Activated CD8-positive, alpha-beta memory T cell treated with anti-CD3 and anti-CD28 coated beads for 1 hour (primary cell): ENCODE measurements at places on chromosomes 5 and 9.

DNA sequence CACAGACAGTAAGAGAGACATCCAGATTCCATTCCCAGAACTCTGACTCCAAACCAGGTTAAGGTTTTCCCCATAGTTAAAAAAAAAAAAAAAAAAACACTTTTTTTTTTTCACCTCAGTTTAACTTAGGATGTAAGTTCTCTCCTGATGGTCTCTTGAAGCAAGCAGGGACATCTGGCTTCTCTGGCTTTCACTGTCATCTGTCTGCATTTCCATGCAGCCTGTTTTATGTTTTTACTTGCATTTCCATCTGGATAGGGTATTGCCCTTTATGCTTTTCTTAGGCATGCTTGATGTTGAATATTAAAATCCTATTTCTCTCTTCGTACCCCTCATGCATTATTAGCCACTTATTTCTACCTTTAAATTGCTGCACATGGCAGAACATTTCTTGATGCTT lies 135.3 kb upstream of the WWC1 start:
- DNase-seq = no peak

- DNase-seq = no peak
Measured at GRCh38 chr5:69444127-69444754, 29.3 kb downstream of the MARVELD2 start.

DNA sequence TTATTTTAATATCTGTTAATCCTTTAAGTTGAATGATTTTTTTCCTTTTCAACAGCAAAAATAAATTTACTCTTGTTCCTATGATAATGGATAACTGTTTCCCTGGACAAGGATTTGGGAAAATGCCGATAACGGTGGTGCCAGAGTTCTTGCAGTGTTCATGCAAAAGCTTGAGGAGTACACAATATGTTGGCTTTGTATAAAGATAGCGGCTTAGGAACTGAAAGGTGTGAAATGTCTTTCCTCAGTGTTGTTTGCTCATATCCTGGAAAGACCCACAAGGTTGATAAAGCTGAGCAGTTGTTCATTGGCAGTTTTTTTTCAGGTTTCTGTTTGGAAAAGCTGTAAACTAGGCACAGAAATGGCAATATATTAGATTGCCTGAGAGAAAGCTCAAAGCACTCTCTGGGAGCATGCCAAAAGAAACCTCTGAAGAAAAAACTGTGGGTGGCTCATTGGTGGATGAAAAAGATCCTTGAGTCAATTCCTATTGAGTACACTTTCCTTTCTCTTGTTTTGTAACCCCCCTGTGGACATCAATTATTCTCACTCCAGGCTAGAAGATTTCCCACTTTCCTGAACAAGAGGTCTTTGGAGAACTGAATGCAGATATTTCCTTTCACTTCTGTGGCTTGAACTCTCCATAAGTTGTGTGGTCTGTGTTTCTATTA lies 117.2 kb upstream of the RGMB start:
- DNase-seq = no peak

- no peak for DNase-seq
Measured at GRCh38 chr5:62886603-62887315, 308.1 kb downstream of the LRRC70 start.

GRCh38 chr5:133294380-133294779 lies 242.6 kb downstream of the HSPA4 start:
- DNase-seq = no peak

GRCh38 chr5:78242001-78242400 lies 52.5 kb downstream of the AP3B1 start:
- DNase-seq = no peak

GRCh38 chr5:102119252-102119651 lies 176.8 kb downstream of the SLCO4C1 start:
- DNase-seq = no peak

DNA sequence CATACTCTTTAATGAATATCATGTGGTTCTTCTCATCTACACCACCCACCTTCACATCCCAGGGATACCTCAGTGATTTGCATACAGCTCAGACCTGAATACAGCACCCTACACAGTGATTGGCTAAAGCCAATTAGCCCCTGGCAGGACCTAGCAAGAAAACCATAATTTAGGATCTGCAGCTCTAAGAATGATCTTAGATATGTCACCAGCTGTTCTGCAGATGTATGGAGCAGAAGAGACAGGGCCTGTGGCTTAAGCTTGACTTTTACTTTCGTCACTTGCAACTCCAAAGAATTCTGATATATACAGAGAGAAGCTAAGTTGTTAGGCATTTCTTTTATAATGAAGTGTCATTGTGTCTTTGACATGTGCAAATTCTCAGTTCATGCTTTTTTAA lies 483.2 kb upstream of the C9orf72 start:
- DNase-seq = no peak

DNA sequence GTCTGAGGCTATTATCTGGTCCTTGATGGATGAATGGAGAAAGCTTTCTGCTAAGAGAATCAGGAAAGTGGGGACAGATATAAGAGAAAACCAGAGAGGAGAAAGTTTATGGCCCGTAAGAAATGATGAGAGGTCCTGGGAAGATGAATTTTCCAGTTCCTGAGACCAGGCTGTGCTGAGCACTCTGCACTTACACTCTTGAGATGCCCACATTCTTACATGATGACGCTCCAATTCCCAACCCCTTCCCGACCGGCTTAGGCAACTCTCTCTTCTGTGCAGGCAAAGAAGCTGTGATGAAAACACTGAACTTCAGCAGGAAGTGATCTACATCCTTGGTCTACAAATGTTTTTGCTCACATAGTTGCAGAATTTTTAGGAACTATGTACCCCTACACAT lies 417.0 kb downstream of the ARHGEF28 start:
- no peak for DNase-seq

DNA sequence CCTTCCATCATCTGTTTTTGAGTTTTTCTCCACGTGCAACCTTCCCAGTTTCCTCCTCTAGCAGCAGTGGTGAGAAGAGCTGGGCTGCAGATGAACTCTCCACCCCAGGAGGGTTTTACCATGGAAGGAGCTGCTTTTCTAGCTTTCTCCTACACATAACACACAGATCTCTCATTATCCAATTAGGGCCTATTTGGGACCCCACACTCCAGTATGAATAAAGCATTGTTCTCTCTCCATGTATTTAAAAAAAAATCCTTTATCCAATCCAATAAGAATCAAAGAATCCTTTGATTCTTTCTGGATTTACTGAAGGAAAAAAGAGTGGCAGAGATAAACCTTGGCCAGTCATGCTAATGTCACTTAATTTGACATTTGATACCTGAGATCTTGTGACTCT lies 31.6 kb upstream of the NAA35 start:
- DNase-seq = no peak

- DNase-seq = no peak
Measured at GRCh38 chr5:159218595-159219023, 9.3 kb upstream of the RNF145 start.

DNA sequence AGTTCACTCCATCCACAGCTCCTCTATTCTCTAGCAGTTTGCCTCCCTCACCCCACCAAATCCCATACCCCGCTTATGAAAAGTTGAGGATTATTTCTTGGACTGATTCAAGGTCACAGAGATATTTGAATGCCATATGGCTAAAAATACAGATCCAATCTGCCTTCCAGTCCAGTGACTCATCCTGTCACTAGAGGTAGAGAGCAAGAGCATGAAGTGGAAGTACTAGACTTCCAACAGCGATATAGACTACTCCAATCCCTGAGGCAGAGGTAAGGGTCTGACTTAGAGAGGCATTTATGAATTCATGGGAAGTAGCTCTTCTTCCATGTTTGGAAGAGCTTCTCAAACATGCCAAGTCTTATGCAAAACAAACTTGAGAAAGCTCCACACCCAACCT lies 72.4 kb upstream of the CCL21 start:
- DNase-seq = no peak

- DNase-seq = no peak
Measured at GRCh38 chr5:7500256-7500655, 104.3 kb downstream of the ADCY2 start.

DNA sequence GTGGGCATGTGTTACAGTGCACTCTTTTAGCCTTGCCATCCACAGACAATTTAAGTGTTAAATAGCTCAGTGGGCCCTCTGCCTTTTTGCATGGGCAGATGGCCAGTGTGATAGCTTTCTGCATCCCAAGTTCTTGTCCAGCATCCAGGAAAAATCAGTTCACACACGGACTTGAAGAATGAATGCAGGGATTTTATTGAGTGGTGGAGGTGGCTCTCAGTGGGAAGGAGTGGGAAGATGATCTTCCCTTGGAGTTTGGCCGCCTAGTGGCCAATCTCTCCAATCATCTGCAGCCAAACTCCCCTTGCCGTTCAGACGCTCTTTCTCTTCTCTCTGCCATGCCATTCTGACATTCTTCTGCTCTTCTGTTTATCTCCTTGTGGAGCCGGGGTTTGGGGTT lies 322.4 kb upstream of the GRAMD2B start:
- no peak for DNase-seq

GRCh38 chr5:126339215-126339805 lies 83.9 kb upstream of the GRAMD2B start:
- no peak for DNase-seq

GRCh38 chr5:57468481-57469163 lies 14.0 kb downstream of the ACTBL2 start:
- DNase-seq = no peak

- DNase-seq = no peak
Measured at GRCh38 chr5:93385655-93386054, 195.4 kb downstream of the NR2F1-AS1 start.

DNA sequence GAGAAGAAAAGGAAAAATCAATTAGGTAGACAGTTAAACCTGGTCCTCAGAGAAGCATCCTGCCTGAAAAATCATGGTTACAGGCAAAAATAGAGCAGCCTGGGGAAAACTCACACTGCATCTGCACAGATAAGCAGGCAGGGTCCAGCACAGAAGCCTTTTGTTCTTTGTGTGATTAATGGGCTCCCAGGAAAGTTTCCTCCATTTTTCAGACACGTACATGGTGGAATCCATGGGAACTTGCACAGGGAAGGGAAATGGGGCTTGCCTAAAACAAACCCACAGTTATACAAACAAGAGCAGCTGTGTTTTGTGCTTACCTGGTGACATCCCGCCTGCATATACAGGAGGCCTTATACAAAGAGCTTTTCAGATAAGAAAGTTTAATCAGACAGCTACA lies 243.9 kb upstream of the ATP10B start:
- DNase-seq = no peak

DNA sequence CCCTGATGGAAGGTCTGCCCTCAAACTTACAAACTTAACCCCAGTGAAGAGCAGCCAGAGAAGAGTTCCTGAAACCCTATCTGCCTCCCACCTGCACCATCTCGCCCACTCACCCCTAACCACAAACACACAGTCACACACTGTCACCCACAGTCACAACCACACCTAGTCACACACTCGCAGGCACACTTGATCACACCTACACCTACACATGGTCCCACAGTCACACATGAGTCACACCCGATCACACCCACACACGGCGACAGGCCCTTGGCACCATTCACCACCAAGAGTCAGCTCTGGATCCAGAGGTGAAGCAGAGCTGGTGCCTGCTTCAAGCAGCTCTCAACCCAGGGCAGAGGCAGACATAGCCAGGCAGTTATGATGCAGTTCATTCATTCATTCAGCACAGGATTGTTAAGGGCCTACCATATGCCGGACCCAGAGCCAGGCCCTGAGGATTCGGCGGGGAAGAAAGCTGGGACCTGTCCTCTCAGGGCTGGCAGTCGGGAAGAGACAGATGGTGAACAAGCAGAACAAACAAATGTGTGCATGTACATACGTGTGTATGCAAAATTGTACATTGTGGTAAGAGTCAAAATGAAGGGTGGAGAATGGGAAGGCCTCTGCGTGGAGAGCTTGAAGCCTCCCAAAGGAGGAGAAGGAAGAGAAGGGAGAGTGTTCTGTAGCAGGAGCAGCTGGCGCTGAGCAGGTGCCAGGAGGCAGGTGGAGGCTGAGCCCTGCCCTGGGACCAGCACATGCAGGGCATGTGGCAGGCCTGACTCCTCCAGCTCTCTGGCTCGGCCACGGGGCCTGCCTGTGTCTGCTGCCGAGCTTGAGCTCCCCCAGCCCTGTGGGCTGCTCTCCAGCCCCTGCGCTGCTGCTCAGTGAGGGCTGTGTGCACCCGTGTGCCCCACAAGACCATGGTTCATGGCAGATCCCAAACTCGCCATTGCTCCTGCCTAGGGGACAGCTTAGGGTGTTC lies 6.4 kb downstream of the TSPAN17 start:
- no peak for DNase-seq

DNA sequence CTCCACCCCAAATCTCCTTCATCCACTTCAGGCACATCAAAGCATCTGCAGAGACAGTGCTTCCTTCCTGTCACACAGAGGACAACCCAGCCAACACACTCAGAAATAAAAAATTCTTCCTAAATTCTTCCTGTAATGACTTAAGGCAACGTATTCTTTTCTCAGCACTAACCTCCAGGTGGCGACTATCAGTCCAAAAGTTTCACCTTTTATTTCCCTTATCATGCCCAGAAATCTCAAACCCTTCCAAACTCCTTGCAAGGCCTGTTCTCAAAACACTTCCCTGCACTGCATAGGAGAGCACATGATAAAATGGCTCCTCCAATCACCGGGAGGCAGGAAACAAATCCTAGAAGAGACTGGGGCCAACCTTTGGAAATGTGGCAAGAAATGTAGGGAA lies 35.1 kb downstream of the SLIT3 start:
- DNase-seq = no peak

GRCh38 chr5:119263639-119264038 lies 92.2 kb upstream of the TNFAIP8 start:
- no peak for DNase-seq

- DNase-seq = no peak
Measured at GRCh38 chr5:131757830-131758519, 38.8 kb downstream of the FNIP1 start.

DNA sequence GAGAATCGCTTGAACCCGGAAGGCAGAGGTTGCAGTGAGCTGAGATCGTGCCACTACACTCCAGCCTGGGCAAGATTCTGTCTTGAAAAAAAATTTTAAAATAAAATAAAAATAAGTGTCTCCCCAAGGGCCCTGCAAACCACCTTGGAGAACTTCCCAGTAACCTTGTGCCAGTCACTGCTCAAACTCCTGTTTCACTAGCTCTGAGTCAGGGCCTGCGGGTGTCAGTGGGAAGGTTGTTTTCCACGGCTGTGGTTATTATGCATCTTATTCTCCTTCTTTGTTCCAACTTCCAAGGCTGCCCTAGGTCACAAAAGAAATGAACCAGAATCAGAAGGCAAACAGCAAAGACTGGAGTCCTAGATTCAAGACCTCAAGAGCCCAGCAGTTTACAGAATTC lies 246.7 kb downstream of the ADAMTSL1 start:
- DNase-seq = no peak

- no peak for DNase-seq
Measured at GRCh38 chr9:121298016-121298538, 30.1 kb downstream of the GSN start.
